Activated CD4-positive, alpha-beta T cell treated with anti-CD3 and anti-CD28 coated beads for 36 hours (primary cell): ENCODE measurements at places on chromosomes 2 and 18. TPM values are rescaled to one million over a fixed set of nuclear protein-coding genes. Genes with fewer than 3 reads are reported as not detected.
A peak's percentile ranks its signal among the peaks of the same experiment; 100 is the strongest.

CYB5A gene
- total RNA-seq = 61.4 TPM

PRSS56 gene
- total RNA-seq = not detected

SNTG2 gene
- total RNA-seq = 0.25 TPM

GRCh38 chr2:144825331-144826020, 305.6 kb upstream of the ZEB2 start:
- peaks cover 3% of the 10 kb centered on the region for H3K27me3 ChIP-seq
- H3K27ac ChIP-seq = no peak overlapping the region
- no peaks in the 10 kb centered on the region for H3K36me3 ChIP-seq

DNA sequence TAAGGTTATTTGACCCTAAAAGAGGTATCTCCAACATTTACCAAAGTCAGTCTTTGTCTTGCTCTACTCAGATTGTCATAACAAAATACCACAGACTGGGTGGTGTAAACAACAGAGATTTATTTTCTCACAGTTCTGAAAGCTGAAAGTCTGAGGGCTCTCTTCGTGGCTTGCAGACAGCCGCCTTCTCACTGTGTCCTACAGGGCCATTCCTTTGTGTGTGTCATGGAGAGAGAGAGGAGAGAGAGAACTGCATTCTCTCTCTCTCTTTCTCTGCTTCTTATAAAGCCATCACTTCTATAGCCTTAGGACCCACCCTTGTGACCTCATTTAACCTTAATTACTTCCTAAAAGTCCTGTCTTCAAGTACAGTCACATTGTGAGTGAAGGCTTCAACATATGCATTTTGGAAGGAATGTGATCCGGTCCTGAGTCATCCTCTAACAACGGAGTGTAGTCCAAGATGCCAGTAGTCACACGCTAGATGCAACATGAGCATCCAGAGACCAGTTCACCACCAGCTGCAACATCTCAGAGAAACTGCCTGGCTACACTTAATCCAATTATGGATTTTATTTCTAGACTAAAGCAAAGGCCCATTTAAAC, 130.2 kb downstream of the CD226 start:
- H3K27me3 ChIP-seq = no peaks in the 10 kb centered on the region
- peaks cover 29% of the 10 kb centered on the region for H3K36me3 ChIP-seq
- H3K4me1 ChIP-seq = no peaks in the 10 kb centered on the region
- no peak overlapping the region for H3K27ac ChIP-seq
- no peak for DNase-seq
- no peak overlapping the region for H3K4me3 ChIP-seq

DNA sequence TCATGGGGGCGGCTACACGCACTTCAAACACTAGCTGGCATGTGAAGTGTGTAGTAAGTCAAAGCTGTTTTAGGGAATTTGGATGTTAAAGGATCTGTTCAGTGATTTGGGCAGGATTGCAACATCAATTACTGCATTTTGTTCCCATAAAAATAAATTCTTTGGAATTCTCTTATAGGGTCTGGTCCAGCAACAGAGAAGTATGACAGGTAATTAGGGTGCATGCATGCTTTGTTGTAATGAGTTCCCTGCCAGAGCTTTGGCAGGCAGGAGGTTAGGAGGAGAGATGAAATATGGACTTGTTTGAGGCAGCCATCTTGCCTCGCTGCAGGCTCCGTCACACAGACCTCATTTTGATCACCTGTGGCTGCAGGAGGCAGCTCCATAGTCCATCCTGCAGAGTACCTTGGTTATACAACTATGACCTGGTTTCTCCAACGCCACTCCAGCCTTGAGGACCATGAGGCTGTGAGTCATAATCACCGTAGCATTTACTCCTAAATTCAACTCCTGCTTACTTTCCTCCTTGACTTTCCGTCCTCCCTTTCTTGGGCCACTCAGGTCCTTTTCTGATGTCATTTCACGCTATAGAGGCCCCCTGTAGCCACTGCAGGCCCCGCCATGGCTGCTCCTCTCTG, 26.5 kb upstream of the EML4 start:
- H3K4me3 ChIP-seq = no peak overlapping the region
- peaks cover 43% of the 10 kb centered on the region for H3K4me1 ChIP-seq
- no peak overlapping the region for H3K27ac ChIP-seq

- peaks cover 26% of the 10 kb centered on the region for H3K36me3 ChIP-seq
- no peaks in the 10 kb centered on the region for H3K27me3 ChIP-seq
- no peak for DNase-seq
- H3K27ac ChIP-seq = peak overlapping the region; percentile 70
- peaks cover 30% of the 10 kb centered on the region for H3K4me1 ChIP-seq
Observed at GRCh38 chr2:234497594-234498235, 834 bp upstream of the ARL4C start.

- no peaks in the 10 kb centered on the region for H3K36me3 ChIP-seq
- no peak overlapping the region for H3K4me3 ChIP-seq
- H3K4me1 ChIP-seq = no peaks in the 10 kb centered on the region
- H3K27me3 ChIP-seq = peaks cover 4% of the 10 kb centered on the region
- no peak overlapping the region for H3K27ac ChIP-seq
Observed at GRCh38 chr2:104523921-104524320, 330.0 kb upstream of the POU3F3 start.

GRCh38 chr2:214264171-214264570, 146.7 kb upstream of the VWC2L start:
- no peaks in the 10 kb centered on the region for H3K36me3 ChIP-seq
- H3K4me1 ChIP-seq = no peaks in the 10 kb centered on the region
- no peaks in the 10 kb centered on the region for H3K27me3 ChIP-seq
- H3K27ac ChIP-seq = no peak overlapping the region

- DNase-seq = no peak
- peaks cover 75% of the 10 kb centered on the region for H3K36me3 ChIP-seq
- H3K27me3 ChIP-seq = no peaks in the 10 kb centered on the region
- peak overlapping the region; percentile 87 for H3K4me3 ChIP-seq
- H3K4me1 ChIP-seq = peaks cover 48% of the 10 kb centered on the region
- H3K27ac ChIP-seq = peak overlapping the region; percentile 99
Observed at GRCh38 chr2:200861617-200862155, 2.8 kb downstream of the CLK1 start.

DNA sequence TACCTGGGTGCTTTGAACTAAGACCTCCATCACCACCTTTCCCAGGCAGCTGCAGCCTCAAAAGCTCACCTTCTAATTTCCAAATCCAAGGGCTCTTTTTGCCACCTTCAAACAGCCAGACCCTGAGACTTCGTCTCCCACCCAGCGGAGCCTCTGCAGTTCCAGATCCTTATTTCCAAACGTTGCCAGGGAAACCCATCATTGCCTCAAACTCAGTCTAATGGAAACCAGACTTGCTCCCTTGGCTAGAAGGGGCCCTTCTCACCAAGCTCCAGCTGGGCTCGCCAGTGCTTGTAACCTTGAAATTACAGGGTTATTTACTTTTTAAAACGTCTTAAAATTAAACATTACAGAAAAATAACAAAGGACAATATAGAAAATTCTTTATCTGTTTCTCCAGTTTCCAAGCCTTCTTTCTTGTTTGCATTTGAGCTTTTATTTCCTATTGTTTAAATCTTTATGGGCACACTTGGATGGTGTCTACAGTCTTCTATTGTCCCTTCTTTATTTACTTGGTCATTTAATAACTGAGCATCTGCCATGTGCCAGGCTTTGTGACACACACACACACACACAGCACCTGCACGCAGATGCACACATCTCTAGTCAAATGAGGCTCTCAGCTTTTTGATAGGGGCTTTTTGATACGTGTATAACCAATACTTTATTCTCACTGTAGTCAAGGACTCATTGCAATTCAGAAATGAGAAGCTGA, 36.1 kb downstream of the TRPM8 start:
- no peaks in the 10 kb centered on the region for H3K36me3 ChIP-seq
- no peaks in the 10 kb centered on the region for H3K4me1 ChIP-seq
- H3K27me3 ChIP-seq = peaks cover 19% of the 10 kb centered on the region
- H3K4me3 ChIP-seq = no peak overlapping the region

GRCh38 chr2:224802407-224802806, 86.2 kb upstream of the CCDC195 start:
- H3K27me3 ChIP-seq = no peaks in the 10 kb centered on the region
- peaks cover 67% of the 10 kb centered on the region for H3K36me3 ChIP-seq
- no peak overlapping the region for H3K27ac ChIP-seq
- no peaks in the 10 kb centered on the region for H3K4me1 ChIP-seq
- no peak overlapping the region for H3K4me3 ChIP-seq

- no peaks in the 10 kb centered on the region for H3K27me3 ChIP-seq
- H3K27ac ChIP-seq = no peak overlapping the region
- no peak overlapping the region for H3K4me3 ChIP-seq
- H3K4me1 ChIP-seq = peaks cover 7% of the 10 kb centered on the region
Observed at GRCh38 chr2:240508832-240509545, 48.8 kb downstream of the ANKMY1 start.
